Cardiac fibroblast (primary cell): ENCODE measurements at places on chromosomes 11 and 22.

- no peak for DNase-seq
Measured at GRCh38 chr11:1913271-1914060, 6.0 kb upstream of the TNNT3 start.

DNA sequence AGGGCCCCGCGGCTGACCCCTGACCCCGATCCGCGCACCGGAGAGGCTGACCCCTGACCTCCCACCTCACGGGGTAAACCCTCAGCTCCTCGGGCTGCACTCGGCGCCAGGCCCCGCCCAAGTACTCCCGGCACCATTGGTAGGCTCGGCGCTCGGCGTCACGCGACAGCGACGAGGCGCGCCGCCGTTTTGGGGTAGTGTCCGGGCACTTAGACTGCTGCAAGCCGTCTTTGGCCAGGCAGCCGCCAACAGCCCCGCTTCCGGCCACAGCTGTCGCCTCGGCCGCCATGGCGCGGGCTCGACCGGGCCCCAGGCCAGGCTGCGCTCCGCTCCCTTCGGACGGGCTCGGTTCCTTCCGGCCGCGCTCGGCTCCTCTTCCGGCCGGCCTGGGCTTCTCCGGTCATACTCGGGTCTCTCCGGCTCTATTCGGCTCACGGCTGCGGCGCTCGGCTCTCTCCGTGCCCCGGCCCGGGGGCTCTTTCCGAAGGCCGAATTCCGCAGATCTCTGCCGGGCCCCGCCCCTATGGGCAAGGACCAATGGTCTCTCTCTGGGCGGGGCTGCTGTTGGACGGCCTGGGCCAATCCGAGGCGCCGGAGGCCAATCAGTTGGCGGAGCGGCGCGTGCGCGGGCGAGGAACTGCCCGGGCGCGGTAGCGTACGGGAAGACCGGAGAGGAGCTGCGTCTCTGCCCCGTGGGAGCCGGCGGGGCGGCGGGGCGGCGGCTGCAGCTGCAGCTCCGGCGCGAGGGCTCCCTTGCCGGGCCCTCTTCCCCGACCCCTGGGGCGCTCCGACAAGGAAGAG is at the start of gene CHKB:
CHKB (minus strand) TSS at position 357 of the 801 bp plus-strand sequence; CDS start at position 289, 68 bp downstream.
- DNase-seq, result peak; percentile 97

GRCh38 chr11:34331329-34331728 is 26.5 kb downstream of the ABTB2 start:
- peak; percentile 82 for DNase-seq

- DNase-seq, result no peak
Measured at GRCh38 chr22:46672731-46673130, 52.5 kb downstream of the GRAMD4 start.

GRCh38 chr22:25386538-25386884 is 167.1 kb downstream of the CRYBB2 start:
- no peak for DNase-seq

DNA sequence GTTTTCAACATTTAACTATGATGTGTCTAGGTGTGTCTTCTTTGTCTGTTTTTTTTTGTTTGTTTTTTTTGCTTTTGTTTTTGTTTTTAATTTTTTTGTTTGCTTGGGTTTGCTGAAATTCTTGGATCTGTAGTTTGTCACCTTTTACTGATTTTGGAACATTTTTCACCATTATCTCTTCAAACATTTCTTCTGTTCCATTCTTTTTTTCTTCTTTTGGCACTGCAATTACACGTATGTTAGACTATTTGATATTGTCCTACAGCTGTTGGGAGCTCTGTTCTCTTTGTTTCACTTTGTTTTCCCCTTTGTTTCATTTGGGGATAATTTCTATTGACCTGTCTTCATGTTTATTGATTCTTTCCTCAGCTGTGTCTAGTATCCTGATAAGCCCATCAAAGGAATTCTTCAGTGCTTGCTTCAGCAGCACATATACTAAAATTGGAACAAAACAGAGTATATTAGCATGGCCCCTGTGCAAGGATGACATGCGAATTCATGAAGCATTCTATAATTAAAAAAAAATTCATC is 60.8 kb downstream of the KREMEN1 start:
- DNase-seq, result no peak

DNA sequence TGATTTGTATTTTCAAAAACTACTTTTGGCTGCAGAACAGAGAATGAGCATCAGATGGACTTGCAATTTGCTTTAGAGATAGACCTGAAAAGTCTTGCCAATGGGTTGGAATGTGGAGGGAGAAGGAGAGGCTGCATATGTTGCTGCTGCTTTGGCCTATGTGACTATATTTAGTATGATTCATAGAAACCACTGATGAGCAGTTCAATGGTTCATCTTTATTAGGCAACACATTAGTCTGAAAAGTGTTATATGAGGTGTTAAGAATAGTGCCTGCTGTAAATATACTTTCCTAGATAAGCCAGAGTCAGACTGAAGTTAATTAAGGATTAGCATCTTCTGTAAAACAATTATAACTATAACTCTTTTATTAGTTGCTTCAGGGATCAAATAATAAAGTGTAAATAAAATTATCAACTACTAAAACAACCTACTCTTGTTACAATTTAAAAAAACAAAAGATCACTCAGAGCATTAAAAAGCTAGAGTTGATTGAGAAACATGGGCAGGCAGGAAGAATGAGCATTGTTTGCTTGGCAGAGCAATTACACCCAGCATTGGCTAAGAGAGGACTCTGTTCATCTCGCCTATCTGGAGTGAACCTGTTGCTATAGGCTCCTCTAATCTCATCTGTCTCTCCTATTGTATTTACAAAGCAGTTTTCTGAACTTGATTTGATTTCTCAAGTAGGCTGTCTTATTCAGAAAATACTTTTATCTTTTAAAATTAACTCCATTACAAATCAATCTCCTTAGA is 36.3 kb downstream of the HORMAD2 start:
- peak; percentile 48 for DNase-seq

- DNase-seq, result no peak
Measured at GRCh38 chr11:92168936-92169335, 55.7 kb upstream of the FAT3 start.

GRCh38 chr11:99822846-99823565 is 802.3 kb downstream of the CNTN5 start:
- no peak for DNase-seq

DNA sequence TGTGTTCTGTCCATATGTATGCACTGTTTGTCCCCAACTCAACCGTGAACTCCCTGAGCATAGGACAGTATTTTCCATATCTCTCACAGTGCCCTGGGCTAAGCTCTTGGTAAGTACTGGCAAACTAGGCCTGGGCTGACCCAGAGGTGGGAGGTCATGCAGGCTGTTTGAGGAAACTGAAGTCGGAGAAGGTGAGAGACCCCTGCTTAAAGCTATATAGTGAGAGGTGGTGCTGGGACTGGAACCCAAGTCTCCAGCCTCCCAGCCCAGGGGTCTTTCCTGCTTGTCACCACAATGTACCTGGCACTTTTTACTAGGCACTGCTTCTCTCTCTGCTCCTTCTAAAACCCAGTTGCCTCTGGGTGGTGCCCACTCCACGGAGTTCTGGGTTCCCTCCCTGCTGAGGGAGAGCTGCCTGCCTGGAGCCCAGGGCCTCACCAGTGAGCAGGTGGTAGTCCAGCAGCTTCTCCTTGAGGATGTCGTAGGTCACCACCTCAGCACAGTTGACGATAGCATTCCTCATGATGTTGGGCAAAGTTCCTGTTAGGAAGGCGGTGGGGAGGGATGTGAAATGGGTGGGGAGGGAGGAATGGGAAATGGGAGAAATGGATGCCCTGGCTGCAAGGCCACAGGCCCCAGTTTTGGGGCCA is 4.7 kb downstream of the UCP3 start:
- no peak for DNase-seq

GRCh38 chr22:43404673-43405385 is 7.0 kb upstream of the MPPED1 start:
- DNase-seq, result no peak

DNA sequence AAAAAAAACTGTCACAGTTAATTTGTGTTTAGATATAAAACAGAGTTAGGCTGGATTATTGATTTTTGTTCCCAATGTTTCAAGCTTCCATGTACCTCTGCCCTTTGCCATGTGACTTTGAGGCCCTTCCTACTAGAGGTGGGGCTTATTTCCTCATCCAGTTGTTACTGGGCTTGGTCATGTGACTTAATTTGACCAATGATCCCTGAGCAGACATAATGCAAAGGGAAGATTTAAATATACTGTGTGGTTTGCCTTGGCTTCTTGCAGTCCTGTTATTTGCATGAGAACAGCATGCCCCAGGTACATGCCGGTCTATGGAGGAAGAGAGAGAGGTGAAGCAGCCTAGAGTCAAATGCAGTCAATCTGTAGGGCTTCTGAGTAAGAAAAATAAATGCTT is 347.0 kb downstream of the MIAT start:
- DNase-seq, result no peak

- peak; percentile 79 for DNase-seq
Measured at GRCh38 chr11:78798663-78799062, 224.0 kb upstream of the NARS2 start.

- no peak for DNase-seq
Measured at GRCh38 chr22:46795140-46795539, 32.7 kb downstream of the TBC1D22A start.

DNA sequence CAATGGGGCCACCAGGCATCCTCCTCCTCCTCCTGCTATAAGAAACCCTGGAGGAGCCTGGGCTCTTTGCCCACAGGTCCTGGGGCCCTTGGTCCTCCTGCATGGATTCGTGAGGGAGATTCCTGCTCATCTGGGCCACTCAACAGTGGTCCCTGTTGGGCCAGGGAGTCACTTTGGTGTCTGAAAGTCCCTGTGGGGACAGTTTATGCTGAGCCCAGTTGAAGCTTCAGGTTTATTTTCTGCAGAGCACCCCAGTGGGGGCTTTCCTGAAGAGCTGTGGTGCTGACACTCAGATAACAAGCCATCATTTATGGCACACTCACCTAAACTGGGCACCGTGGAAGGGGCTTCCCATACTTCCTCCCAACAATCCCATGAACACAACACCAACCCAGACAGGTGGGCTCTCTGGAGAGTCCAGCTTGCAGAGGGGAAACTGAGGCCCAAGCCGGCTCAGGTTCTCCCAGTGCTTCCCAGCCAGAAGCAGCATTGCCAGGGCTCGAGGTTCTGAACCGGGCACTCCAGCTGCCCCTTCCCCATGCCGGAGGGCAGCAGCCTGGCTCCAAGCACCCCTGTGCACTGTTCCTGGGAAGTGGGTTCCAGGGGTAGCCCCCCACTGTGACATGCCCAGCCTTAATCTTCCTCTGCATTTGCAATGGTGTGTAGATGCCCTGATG is 91.3 kb downstream of the MYEOV start:
- no peak for DNase-seq

GRCh38 chr22:23207729-23208393 is 27.6 kb downstream of the BCR start:
- no peak for DNase-seq

- peak; percentile 59 for DNase-seq
Measured at GRCh38 chr11:114281388-114281956, 14.7 kb upstream of the NNMT start.

- peak; percentile 16 for DNase-seq
Measured at GRCh38 chr11:60343094-60343704, 16.1 kb downstream of the MS4A6E start.

DNA sequence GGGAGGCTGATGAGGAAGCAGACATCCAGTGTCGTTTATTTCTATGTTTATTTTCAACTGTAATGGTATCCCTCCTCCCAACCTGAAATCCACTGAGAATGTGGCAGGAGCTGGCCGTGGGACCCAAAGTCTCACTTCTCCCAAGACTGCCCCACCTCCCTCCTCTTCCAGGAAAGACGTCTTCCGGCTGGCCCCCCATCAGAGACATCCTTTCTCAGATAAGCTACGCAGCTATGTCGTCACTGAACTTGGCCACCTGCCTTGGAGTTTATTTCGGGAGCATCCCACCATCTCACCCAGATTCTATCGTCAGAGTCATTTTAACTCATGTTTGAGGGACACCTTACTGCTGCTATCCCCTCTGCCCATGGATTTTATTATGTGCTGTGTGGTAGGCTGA is 13.9 kb downstream of the TMEM184B start:
- DNase-seq, result peak; percentile 70

DNA sequence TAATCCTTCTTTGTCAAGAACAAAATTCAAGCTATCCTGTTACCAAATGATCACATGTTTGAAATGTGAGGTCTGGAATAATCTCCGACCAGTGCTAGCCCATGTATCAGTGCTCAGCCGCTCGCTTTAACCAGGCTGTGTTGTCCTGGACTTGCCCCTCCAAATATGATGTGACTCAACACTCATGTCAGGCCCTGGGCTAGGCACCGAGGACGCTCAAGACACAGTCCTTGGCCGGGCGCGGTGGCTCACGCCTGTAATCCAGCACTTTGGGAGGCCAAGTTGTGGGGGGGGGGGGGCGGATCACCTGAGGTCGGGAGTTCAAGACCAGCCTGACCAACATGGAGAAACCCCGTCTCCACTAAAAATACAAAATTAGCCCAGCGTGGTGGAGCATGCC is 54.1 kb upstream of the WNT7B start:
- no peak for DNase-seq

GRCh38 chr11:61593151-61593550 is 12.3 kb upstream of the SYT7 start:
- no peak for DNase-seq

- no peak for DNase-seq
Measured at GRCh38 chr22:30810105-30810504, 115.4 kb downstream of the OSBP2 start.

DNA sequence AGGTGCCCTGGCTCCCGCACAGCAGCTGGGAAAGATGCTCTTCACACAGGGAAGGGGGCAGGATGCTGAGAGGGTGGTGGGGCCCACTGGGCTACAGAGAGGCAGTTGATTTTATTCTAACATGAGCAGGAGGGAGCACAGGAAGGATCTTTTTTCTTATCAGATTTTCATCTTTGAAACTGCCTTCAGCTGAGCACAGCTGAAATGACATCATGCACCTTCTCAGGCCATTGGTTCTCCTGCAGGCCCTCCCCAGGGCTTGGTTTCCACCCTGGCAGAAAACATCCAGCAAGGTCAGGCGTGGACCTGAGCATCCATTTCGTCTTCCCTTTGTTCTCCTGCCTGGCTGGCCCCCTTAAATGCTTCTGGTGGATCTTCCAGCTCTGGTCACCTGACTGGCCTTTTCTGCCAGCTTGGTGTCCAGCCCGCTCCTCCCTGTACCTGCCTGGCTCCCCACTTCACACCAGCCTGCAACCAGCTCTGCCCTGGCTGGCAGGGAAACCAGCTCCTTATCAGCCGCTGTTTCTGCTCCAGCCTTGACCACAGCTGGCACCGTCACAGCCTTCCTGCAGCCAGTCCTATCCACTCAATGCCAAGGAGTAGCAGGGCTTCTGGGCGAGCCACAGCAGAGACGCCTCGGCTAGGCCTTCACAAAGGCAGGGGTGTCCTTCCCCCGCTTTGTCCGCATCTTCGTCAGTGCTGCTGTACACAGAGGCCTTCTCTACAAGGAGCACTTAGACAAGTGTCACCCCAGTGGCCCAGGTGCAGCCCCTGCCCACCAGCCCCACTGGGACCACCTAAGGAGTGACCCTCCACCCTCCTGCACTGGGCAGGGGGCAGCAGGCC is 36.5 kb downstream of the TOM1 start:
- no peak for DNase-seq

- no peak for DNase-seq
Measured at GRCh38 chr11:1453611-1454034, 33.0 kb downstream of the MOB2 start.
